Fibroblast of the conjunctiva (primary cell): ENCODE measurements at places on chromosomes 3 and 15.

- DNase-seq = peak; percentile 1
Measured at GRCh38 chr3:62876064-62876463, 848 bp upstream of the CADPS start.

- no peak for DNase-seq
Measured at GRCh38 chr3:55937301-55937700, 450.2 kb upstream of the WNT5A start.

- DNase-seq = no peak
Measured at GRCh38 chr15:96066852-96067495, 263.5 kb upstream of the NR2F2 start.

GRCh38 chr15:48604567-48604966 is 40.9 kb downstream of the FBN1 start:
- no peak for DNase-seq

DNA sequence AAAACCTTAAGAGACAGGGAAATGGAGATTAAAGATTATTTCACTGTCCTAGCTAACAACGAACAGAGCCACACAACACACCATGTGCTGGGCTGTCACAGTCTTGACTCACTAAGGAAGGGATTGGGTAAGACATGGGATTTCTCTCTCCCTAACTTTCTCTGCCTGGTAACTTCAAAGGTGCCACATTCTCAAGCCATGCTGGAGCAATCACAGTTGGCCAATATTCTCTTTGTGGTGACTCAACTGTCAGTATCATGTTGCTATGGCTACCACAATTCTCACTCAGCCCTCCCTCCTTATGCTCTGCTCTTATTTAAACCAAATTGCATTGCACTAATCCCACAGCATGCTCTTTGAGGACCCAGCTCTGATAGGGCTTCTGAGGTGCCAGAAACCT is 74.0 kb downstream of the OXNAD1 start:
- DNase-seq = peak; percentile 92
